Fibroblast of upper back skin (primary cell): ENCODE measurements at places on chromosomes 1 and 21.

DNA sequence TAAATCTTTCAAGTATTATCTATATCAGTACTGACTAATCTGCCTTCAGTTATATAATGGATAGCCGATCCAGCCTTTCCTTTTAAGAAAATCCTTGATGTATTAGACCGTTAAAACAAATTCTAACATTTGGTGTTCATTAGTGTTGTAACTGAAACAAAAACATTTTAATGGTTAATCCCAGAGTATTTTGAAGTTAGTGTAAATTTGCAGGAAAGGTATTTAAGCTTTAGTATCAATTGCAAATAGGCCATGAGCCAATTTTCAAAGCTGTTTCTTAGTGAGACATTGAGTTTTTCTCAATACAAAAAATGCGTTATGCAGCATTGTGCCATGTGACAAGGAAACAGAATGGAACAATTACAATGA lies 29.6 kb downstream of the DISP1 start:
- DNase-seq = peak; percentile 24

GRCh38 chr1:41589395-41589794 lies 104.9 kb upstream of the EDN2 start:
- DNase-seq = no peak

- DNase-seq = no peak
These were observed 102.3 kb downstream of the TMEM53 start for GRCh38 chr1:44571712-44572571.

DNA sequence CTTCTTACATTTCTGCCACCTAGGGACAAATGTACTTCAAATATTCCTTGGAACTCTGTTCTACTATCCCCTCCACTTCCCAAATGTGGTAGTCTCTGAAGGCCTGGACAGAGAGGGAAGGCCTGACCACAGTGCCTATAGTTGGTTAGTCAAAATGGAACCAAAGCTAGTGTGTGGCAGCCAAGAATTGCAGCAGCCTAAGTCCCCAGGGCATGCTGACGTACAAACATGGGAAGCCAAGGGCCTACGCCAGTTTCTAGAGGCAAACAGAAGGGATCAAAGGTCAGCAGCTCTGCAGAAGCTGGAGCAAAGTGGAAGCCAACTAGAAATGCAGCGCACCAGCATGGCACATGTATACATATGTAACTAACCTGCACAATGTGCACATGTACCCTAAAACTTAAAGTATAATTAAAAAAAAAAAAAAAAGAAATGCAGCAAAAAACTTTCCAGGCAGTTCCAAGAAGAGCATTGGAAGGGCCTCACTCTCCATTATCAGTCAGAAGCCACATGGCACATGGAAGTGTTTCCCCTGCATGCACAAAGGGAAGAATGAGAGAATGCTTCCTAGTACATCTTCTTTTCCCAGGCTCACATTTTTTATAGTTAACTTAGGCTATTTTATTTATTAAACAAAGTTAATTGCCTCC lies 39.4 kb upstream of the GADD45A start:
- DNase-seq = no peak

DNA sequence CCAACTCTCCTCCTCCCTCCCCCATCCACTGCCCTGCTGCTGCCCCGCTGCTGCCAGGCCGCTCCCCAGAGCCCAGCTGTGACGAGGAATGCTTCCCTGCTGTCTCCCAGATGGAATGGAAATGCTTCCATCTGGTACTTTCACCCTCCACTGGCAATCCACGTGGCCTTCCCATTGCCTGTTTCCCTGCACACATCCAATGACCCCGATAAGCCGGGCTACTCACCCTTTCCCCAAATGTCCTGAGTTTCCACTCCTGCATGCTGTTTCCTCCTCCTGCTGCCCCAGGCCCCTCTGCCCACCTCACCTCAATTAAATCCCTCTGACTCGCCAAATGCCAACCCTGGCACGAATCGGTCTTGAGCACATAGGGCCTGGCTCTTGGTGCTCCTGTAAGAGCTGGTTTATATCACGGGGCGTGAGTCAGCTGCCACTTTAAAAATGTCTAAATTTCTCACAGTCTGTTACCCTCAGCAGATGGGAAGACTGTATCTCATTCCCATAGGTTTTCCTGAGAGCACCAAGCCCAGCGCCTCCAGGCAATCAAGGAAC lies 36.4 kb downstream of the MRAP start:
- DNase-seq = peak; percentile 37

- no peak for DNase-seq
These were observed 1.8 kb downstream of the CDKN2C start for GRCh38 chr1:50971748-50972305.

DNA sequence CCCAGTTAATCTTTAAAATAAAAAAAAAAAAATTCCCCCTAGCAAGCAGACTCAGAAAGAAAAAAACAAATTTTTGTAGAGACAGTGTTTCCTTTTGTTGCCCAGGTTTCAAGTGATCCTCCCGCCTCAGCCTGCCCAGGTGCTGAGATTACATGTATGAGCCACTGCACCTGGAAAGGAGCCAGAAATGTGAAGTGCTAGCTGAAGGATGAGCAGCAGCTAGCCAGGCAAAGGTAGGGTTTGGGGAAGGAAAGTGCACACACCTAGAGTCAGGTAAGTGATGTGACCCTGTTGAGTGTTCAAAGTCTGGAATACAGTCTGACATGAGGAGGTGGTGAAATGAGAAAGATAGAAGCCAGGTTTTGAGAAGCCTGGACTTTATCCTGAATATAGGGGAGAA lies 1.7 kb downstream of the AKR1A1 start:
- DNase-seq = no peak

GRCh38 chr1:68181165-68181556 lies 51.2 kb downstream of the WLS start:
- no peak for DNase-seq
